ENCODE measurements at places on chromosomes 1 and 21. TPM values are rescaled to one million over a fixed set of nuclear protein-coding genes. Genes with fewer than 3 reads are reported as not detected.

DNA sequence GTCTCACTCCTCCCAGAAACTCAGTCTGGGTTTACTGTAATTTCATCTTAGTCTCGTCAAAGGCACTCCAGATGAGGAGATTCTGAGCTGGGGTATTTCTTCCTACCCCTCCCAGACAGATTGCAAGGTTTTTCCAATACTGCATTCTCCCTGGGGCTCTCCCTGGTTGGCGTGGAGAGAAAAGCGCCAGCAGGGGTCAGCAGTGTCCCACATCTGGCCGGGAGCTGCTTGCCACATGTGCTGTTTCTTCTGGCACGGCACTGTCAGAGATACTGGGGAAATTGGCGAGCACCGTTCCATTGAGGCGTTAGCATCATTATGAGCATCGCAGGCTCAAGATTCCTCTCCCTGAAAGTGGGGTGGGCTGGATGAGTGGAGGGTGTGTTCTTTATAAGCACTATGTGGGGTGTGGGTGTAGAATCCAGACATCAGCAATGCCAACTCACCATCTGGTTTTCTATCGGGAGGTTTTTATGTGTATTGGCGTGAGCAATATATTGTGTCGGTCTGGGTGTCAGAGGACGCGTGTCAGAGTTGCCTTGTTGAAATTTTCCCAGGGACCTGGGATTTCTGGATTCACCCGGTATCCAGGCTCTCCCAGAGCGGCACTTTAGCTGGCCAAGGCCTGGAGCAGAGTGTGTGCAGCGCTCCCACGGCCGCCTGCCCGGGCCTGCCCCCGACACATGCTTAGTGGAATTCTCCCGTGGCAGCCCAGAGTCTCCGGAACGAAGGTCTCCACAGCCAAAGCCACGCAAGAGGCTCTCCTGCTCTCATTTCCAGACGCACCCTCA lies 8.0 kb upstream of the NAV1 start:
- DNase-seq = peak; percentile 96

GRCh38 chr1:41456847-41457540 lies 27.5 kb downstream of the EDN2 start:
- no peak for DNase-seq

- no peak for DNase-seq
These were observed 97.5 kb downstream of the SPATA46 start for GRCh38 chr1:162279136-162279498.

DIRAS3 gene
- 2.2 TPM for total RNA-seq

OLFML2B gene
- 31.9 TPM for total RNA-seq

DNA sequence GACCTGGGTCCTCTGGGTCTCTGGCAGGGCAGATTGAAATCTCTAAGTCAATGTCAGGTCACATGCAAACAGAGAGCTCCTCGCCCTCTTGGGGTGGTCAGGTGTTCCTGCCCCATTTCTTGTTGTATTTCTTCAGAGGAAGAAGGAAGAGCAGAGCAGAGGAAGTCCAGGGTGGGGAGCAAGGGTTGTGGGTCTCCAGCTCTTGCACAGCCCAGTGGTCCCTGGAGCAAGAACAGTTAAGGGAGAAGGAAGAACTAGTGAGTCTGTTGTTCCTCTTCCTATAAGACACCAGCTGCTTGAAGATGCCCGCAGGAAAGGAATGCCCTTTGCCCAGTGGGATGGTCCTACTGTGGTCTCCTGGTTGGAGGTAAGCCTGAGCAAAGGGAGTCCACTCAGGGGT lies 26.3 kb downstream of the MYOG start:
- no peak for DNase-seq

- DNase-seq = no peak
These were observed 54.0 kb downstream of the KIAA0040 start for GRCh38 chr1:175138579-175138978.

GRCh38 chr1:21064057-21064456 lies 112.6 kb downstream of the EIF4G3 start:
- no peak for DNase-seq

SYPL2 gene
- 6.2 TPM for total RNA-seq

GRCh38 chr1:204746838-204747442 lies 61.4 kb upstream of the LRRN2 start:
- DNase-seq = peak; percentile 55

C2CD2 gene
- total RNA-seq = 59.8 TPM

AMY1B gene
- total RNA-seq = not detected

- no peak for DNase-seq
These were observed 58.9 kb upstream of the LAPTM5 start for GRCh38 chr1:30816211-30817076.

- DNase-seq = peak; percentile 52
These were observed 5.9 kb downstream of the LMO4 start for GRCh38 chr1:87334351-87335174.

- peak; percentile 88 for DNase-seq
These were observed 382 bp downstream of the TRMT1L start for GRCh38 chr1:185156288-185156853.

LCE3D gene
- not detected for total RNA-seq

GRCh38 chr1:168092566-168093355 lies 44.0 kb downstream of the GPR161 start:
- DNase-seq = no peak

DNA sequence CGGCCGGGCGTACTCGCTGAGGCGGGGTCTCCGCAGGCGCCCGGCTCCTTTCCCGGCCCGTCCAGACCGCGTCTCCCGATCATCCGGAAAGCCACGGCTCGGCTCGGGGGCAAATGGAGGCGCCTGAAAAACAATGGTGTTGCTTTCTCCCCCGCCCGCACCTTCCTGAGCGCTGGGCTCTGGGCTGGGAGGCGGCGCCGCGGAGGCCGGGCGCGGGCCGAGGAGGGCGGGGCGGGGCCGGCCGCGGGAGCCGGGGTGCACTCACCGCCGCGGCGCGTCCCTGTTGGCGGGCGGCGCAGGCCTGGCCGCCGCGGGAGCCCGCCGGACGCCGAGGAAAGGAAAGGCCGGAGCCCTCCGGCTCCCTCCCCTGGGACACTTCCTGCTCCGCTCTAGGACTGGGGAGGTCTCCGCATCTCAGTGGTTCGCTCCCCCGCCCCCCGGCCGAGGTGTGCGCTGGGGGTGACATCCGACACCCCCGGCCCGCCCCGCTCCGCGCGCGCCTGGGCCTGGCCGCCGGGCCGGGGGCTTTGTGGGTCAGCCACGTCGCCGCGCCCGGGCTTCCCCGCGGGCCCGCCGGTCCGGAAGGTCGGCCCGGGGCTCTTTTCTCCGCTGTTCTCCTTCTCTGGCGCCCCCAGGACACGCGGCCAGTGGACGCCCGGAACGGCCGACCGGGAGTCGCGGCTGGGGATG lies at the start of gene ZNF496:
Gene ZNF496 (minus strand): TSS at position 343 of the 690 bp plus-strand sequence. CDS start 2,289 bp downstream, outside the sequence.
- peak; percentile 92 for DNase-seq

GRCh38 chr1:115814685-115815398 lies 26.1 kb downstream of the NHLH2 start:
- no peak for DNase-seq

- DNase-seq = no peak
These were observed 18.8 kb upstream of the GRIK1 start for GRCh38 chr21:29958551-29958950.

SRSF10 gene
- 98.4 TPM for total RNA-seq

DNA sequence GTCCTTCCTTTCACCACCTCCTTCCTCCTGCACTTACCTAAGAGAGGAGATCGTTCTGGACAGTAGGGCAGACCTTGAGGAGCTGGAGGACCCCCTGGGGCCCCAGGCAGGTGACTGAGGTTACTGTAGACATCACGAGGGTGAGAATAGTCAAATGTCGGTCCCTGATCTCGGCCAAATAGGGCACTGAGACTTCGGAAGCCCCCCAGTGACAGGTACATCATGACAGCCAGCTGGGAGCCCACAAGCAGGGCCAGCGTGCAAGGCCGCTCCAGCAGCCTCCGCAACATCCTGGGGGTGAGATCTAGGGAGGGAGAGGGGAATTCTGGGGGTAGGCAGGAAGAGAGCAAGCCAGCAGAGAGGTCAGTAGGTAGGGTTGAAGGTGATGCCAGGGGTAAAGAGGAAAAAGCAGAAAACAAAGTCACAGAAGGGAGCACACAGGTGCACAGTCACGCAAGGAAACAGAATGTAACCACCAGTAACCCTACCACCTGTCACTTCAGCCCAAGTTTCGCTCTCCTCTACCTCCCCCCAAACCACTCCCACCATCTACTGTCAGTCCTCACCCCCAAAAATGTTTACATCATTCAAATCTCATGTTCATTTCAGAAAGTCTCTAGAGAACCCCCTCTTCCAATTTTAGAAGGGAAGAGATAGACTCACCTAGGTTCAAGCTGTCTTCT lies 1.4 kb downstream of the B4GALT3 start:
- DNase-seq = peak; percentile 40

CLCA2 gene
- not detected for total RNA-seq

GRCh38 chr1:183417772-183418491 lies at the start of gene NMNAT2:
NMNAT2 (minus strand) TSS chr1:183418380; CDS start chr1:183418267, 113 bp downstream.
- peak; percentile 46 for DNase-seq

KRTAP11-1 gene
- not detected for total RNA-seq

IFFO2 gene
- 21.5 TPM for total RNA-seq

- no peak for DNase-seq
These were observed 18.5 kb downstream of the NCF2 start for GRCh38 chr1:183571678-183572268.

DNA sequence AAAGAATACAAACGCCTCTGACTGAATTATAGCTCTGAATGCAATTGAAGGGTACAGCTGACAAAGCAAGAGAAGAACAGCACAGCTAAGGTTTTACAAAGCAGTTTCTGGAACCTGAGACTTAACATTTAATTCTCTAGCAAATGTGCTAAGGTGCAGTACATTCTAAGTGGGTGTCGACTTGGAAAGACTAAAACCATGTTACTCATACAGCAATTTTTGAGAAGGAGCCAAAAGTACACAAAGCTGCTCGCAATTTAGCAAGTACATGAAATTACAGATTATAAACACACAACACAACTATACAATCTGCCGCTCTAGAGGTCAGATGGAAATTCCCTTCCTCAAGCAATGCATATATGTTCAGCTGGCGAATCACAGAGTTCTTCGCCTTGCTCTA lies 121.9 kb downstream of the TIAM1 start:
- no peak for DNase-seq

GRCh38 chr1:234780531-234781162 lies 170.7 kb upstream of the IRF2BP2 start:
- no peak for DNase-seq

TAS1R1 gene
- not detected for total RNA-seq

- DNase-seq = no peak
These were observed 27.7 kb upstream of the VWA5B1 start for GRCh38 chr1:20262810-20263534.

GRCh38 chr1:48869116-48869893 lies 92.6 kb upstream of the BEND5 start:
- no peak for DNase-seq

GRCh38 chr1:213083112-213083445 lies 32.0 kb downstream of the RPS6KC1 start:
- DNase-seq = no peak

LCE1A gene
- not detected for total RNA-seq

- DNase-seq = no peak
These were observed 6.6 kb upstream of the AK4 start for GRCh38 chr1:65141394-65141793.

C1orf226 gene
- total RNA-seq = 5.5 TPM

DNA sequence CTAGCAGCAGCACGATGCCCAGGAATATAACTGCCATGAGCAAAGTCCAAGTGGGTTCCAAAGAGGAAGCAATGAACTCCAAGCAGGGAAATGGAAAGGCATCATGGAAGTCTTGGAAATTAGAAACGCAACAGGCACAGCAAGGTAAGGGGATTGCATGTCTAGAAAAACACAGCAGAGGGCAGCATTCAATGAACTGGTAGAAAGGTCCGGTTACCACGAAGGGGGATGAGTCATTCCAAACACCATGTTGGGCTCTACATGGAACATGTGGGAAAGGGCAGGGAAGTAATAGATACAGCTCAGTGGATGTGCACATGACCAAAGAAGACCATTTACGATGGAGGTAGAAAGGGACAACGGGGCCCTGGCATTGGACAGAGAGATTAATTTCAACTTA lies 36.4 kb downstream of the RXRG start:
- DNase-seq = no peak

UBASH3A gene
- total RNA-seq = 0.75 TPM

GRCh38 chr1:208513799-208514198 lies 269.6 kb upstream of the PLXNA2 start:
- DNase-seq = no peak

DNA sequence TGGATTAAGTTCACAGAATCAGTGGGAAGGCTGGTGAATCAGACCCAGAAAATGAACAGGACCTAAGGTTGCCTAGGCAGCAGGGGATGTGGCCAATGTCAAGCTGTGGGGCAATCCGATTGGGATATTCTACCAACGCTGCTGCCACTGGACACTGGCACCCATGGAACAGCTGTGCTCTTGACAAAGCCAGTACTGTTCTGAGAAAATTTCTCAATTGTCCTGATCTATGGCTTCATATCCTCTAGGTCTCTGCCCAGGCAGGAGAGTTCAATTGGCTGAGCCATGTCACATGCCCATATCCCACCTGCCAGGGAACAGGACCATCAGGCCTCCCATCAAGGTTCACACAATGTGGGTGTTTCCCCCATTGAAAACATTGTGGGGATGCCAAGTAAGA lies 6.2 kb downstream of the TACSTD2 start:
- no peak for DNase-seq

JAM2 gene
- total RNA-seq = 61.0 TPM

OPRD1 gene
- total RNA-seq = not detected

DNA sequence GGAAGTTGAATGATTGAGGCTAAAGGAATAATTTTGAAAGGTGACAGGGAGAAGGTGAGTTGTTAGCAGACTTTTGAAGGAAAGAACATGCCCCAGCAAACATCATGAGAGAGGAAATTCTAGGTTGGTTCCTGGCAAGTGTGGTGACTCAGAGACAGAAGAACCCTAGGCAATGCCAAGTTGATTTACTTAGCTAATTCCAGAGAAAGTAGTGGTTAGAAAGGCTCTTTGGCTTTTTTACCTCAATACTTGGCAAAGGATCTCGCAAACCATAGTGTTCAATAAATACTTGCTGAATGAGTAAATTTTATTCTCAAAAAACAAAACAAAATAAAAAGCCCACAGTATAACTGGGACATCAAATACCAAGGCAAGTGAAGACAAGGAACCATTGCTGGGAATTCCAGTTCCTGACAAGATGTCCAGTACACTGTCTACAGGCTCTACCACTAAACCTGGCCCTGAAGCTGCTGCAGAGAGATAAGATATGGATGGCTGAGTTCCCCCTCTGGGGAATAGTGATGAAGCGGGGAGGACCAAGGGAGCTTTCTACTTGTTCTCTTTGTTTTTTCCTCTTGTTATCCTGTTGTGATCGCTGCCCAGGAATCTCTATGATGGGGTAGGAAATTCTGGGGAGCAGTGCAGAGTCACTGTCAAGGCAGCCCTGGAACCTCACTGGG lies 48.2 kb downstream of the IL12RB2 start:
- no peak for DNase-seq

TEX50 gene
- not detected for total RNA-seq

GRCh38 chr1:225426395-225427234 lies 1.2 kb downstream of the LBR start:
- peak; percentile 81 for DNase-seq

GRCh38 chr1:84876353-84876752 lies 16.7 kb downstream of the LPAR3 start:
- no peak for DNase-seq

GORAB gene
- total RNA-seq = 16.1 TPM

TBX15 gene
- 2.3 TPM for total RNA-seq

- DNase-seq = no peak
These were observed 291.9 kb downstream of the CAMTA1 start for GRCh38 chr1:7077136-7077535.

- no peak for DNase-seq
These were observed 10.8 kb upstream of the BCAR3 start for GRCh38 chr1:93692451-93692861.

EPHB2 gene
- total RNA-seq = 16.6 TPM
